ENCODE measurements at places on chromosomes 1 and 21. TPM values are rescaled to one million over a fixed set of nuclear protein-coding genes. Genes with fewer than 3 reads are reported as not detected.

BCAR3 gene
- 0.84 TPM for total RNA-seq

IRF2BP2 gene
- total RNA-seq = 159 TPM

CXADR gene
- total RNA-seq = 0.12 TPM

TINAGL1 gene
- not detected for total RNA-seq

CYP4Z1 gene
- not detected for total RNA-seq

SLC2A5 gene
- 1.1 TPM for total RNA-seq

TRIM58 gene
- 0.76 TPM for total RNA-seq
